ENCODE measurements at places on chromosomes 6 and 20.

DNA sequence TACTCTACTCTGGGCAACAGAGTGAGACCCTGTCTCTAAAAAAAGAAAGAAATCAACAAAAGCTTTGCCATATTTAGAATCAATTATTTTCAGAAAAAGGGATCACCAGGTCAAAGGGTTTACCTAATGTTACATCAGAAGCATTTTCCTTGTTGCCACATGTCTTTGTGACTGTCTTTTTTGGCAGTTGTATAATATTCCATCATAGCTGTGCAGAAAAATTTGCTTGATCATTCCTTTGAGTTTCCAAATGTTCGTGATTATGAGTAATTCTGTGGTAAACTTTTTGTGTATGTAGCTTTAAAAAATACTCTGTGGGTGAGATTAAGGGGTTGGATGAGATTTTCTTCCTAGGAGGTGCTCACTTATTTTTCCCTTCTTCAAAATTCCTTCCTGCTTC is 26.4 kb downstream of the PNPLA1 start:
- no peak for DNase-seq

GRCh38 chr20:44976698-44977097 is 10.4 kb downstream of the STK4 start:
- DNase-seq: no peak

- DNase-seq: no peak
These were observed 77.6 kb downstream of the RIN2 start for GRCh38 chr20:19835533-19836222.

GRCh38 chr6:1558388-1558787 is 51.3 kb upstream of the FOXC1 start:
- DNase-seq: no peak

DNA sequence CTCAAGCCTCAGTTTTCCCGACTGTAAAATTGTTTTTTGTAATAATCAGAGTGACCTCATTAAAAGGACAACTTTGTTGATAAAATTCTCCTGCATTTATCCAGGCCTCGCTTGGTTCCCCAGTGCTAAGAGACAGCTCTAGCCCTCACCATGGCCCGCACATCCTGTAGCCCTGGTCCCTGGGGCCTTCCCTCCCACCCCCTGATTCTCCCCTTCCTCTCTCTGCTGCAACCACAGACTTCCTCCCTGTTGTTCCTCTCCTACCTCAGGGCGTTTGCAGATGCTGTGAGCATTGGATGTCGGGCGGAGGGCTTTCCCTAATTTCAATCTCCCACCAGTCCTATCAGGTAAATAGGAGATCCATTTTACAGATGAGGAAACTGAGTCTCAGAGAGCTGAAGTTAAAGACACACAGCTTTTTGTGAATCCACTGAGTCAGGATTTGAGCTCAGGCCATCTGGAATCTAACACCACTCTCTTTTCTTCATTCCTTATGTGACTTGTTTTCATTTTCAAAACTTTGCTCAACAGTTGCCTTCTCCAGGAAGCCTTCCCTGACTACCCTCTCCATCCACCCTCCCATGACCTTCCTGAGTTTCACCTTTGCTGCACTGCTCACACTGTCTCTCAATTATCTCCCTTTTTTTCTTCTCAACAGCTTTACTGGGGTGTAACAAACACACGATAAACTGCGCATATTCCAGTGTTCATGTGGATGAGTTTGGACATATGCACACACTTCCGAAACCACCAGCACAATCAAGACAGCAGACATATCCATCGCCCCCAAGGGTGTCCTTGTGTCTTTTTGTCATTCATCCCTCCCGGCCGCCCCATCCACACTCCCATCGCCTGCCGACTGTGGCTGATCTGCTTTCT is 107.1 kb downstream of the CEBPB start:
- no peak for DNase-seq

DNA sequence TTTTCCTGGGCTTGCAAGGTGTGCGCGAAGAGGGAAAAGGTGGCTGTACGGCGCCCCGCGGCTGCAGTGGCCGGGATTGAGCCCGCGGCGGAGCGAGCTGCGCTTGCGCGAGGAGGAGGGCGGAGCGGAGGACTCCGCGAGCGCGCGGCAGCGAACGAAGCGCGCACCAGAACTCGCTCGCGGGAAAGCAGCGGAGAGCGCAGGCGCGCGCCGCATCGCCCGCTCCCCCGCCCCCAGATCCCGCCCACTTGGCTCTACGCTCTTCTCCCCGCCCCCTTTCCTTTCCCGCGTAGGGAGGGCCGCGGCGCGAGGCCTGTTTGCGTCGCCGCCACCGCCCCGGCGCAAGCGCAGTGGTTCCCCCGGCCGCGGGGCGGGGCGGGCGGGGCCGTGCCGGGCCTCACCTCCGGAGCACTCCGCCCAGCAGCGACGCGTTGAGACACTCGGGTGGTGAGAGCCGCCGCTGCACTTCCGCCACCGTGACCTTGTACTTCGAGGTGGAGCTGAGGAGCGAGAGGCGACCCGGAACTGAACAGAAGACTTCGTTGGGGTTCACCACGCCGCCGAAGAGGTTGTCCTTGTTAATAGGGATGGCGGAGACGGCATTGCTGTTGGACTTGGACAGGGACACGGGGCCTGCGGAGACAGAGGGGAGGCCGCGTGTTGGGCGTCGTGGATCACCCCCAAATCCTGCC is 10.6 kb downstream of the TFAP2A start:
- DNase-seq: peak; percentile 95

- peak; percentile 53 for DNase-seq
These were observed 89.4 kb downstream of the TBXT start for GRCh38 chr6:166078294-166078693.

DNA sequence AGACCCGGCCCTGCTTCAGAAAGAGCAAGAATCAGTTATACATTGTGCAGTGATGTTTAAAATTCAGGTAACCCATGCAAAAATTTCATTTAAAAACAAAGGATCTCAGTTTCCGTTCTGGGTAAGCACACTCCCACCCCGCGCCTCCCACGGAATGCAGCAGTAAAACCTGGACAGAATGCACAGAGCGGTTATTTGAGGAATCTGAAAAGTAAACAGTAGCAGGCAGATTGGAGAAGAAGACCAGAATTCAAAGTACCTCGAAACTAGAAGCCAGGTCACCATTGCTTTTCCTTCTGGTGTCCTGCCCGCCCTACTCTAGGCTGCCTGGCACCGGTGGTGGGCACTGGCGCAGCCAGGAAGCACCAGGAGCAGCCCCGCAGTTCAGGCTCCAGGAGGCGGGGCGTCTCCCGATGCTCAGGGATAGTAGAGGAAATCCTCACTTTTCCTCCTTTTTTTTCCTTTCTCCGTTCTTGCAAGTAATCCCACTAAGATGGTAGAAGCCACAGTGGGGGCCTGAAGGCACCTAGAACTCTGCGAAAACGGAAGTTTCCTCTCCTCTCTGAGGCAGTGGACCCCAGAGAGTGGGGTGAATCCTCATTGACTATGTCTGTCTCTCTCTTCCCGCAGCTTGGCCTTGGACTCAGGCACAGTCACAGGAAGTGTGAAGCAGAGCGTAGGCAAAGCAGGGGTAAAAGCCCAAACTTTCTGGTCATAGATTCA is 28.3 kb downstream of the METTL24 start:
- DNase-seq: no peak

DNA sequence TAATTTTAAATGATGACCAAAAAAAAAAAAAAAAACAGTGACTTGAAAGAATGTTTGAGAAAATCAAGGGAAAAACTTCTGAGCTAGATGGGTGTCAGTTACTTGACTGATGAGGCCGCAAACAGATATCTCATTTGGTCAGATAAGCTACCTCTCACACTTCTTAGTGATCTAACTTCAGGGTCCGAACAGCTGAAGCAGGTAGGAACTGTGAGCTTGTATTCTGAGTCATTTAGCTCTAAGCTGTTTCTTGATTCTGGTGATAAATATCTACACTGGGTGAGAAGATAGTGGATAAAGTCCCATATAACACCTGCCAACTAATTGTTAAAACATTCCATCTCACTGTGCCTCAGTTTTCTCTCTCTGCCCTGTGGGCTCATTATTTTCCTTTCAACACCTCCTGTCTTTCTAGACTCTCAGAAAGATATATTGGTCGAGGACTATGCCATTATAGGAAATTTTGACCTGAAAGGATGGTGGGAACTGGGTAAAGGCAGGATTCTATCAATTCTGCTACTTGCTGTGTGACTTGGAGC is 7.7 kb downstream of the KIF3B start:
- no peak for DNase-seq

DNA sequence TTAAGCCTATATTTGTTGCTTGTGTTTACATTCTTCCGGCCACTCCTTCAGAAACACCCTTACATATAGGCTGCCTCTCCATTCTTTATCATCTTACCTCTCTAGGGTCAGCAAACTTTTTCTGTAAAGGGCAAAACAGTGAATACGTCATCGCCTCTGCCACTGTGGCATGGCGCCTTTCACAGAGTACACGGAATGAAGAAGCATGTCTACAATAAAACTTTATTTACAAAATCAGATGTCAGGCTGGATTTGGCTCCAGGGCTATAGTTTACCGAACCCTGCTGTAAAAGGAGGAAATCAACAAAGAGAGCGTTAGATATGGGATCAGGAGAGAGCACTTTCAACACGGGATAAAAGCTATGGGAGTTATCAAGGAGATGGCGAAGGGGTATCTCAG is 9.3 kb upstream of the NCR2 start:
- no peak for DNase-seq

DNA sequence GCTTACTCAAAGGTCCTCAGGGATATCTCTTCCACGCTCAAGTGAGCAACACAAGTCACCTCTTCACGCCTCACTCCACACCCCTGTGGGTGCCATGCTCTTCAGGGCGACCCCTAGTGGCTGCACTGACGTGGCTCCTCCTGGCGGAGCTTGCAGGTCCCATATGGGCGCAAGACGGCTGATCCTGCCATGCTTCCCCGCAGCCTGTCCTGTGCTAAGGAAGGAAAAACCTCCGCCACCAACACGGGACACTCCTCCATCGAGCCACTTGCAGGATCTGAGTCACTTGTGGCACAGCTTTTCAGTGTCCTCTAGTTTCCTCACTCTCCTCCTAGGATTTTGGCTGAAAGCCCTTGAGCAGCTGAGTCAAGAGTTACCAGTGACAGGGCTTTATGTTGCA is 90.7 kb downstream of the KHDC1L start:
- no peak for DNase-seq

GRCh38 chr6:29667158-29667557 is 10.3 kb downstream of the MOG start:
- no peak for DNase-seq

DNA sequence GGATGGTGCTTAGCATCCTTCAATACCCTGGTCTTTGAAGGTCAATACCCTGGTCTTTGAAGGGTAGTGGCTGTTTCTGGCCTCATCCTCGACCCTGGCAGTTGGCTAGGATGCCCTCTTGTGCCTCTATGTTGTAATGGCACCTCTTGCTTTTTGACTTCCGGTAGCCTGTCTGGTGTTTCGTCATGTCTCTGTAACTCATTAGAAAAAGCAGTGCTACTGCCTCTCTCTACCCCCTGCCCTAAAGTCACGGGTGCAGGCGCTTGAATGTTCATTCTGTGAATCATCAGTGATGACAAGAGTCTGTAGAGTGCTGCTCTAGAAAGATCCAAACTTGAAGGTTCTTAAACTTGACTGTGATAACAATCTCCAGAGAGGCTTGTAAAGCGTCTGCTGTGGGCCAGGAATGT is 28.3 kb downstream of the RSPO4 start:
- DNase-seq: no peak

DNA sequence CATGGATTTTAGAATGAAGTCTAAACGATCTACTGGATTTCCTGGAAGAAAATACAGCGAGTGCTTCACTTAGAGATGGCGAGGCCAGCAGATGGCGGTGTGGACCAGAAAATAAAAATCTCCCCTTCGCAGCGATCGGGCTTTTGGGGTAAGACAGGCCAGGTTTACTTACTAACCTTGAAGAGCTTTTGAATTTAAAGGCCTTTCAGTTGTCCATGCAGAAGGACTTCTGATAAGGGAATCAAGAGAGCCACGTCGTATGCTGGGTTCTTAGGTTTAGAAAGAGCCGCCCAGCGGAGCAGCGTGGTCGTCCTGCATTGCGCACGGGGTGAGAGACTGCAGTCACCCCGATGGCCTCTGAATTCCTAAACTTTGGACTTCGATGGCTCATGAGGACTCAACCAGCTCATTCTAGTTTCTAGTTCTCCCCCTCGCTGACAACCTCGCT is 125.2 kb upstream of the RALGAPA2 start:
- DNase-seq: peak; percentile 66

DNA sequence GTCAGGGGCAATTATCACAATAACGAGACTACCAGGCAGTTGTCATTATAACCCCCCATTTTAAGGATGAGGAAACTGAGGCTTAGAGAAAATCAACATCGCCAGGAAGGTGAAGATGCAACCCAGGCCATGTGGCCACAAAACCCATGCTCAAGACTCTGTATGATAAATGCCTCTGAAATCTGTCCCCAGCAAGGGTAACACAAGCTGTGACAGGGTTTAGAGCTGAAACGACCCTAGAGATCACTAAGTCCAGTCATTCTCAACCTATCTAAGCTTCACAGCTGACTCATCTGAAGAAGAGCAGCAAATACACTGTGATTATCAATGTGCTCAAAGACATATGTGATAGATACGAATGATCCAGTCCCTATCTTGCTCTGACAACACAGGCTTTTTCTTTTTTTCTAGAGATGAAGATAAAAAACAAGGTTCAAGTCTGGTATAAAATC is 47.0 kb downstream of the ARHGAP18 start:
- no peak for DNase-seq
